Activated CD4-positive, alpha-beta T cell treated with anti-CD3 and anti-CD28 coated beads for 48 hours (primary cell): ENCODE measurements at places on chromosomes 2 and 18.

GRCh38 chr2:98294711-98295110 is 51.5 kb upstream of the CNGA3 start:
- no peak for DNase-seq

DNA sequence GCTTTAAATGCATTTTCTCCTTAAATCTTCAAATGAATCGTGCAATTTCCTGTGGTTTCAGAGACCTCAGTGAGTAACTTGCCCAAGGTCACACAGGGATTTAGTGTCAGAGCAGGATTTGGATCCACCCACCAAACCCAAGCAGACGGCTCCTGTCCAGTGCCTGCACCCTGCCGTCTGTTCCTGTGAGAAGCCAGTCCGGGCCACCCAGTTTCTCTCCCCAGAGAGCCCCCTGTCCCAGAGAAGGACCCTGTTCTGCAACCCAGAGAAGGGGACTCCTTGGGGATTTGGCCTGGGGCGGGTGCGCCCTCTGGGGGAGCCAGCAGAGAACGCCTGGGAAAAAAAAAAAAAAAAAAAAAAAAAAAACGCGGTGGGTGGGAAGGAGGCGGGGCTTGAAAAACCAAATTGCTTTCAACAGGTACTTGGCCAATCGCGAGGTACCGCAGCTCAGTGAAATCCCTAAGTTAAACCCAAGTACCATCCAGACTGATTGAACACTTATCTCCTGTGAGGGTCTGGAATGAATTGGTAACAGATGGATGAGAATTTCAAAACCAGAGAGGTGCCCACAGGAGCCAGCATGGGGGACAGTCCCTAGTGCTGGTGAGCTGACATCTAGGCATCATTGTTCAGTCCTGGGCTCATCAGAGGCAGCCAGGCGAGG is 30.9 kb upstream of the REEP1 start:
- peak; percentile 55 for DNase-seq

DNA sequence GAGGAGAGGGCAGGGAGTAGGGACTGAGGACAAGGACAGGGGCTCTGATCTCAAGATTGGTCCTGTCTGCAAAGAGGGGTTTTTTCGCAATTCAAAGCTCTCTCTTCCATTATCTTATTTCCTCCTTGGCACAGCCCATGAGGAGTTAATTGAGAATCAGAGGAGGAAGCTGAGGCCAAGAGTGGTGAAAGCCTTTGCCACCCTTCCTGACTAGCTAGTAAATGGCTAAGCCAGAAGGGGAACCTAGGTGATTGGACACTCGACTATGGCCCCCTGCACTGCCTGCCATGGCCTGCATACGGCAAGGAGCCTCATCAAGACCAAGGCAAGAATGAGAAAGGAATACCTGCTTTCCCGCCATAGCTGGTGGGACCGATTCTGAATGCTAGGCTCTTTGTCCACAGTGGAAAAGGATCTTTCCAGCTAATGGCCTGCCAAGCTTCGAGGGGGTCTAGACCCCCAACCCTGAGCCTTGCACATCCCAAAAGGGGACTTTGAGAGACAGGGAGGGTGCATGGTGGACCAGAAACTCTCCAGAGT is 237.9 kb downstream of the HAUS1 start:
- DNase-seq: no peak

- no peak for DNase-seq
These were observed 106.8 kb downstream of the NCKAP5 start for GRCh38 chr2:133461484-133461883.

DNA sequence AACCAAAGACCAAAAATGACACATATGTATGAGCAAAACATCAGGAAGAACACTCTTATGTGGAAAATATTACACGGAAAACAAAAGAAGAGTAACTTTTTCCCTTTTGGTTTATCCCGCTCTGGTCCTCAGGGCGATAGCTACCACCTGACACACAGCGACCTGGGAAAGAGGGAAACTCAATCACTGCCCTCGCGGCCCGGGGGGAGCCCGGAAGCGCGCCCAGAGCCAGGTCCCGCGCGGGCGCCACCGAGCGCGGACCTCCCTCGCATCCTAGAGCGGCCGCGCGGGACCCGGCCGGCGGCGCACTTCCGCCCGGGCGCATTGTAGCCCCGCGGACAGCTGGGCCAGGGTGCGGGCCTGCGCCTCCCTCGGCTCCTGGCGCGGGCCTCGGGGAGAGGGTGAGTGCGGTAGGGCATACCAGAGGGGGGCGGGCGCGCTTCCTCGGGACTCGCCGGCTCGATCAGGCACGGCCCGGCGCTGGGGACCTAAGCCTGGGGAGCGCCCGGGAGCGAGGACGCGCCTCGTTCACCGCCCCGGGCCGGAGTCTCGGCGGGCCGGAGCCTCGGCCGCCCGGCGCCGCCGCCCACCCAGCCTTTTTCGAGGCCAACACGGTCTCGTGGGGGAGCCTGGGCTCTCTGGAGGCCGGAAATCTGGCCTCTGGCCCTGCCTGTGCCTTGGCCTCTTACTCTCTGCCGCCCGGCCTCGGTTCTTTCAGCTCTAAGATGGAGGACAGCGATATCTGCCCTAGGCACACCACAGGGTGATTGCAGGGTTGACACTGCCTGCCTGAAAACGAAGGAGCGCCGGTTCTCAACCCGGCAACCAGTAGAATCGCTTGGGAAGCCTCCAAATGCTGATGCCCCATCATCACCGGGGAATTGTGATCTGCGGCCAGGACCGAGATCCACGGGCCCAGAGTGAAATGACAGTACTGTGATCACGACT is at the start of gene ELAC1:
ELAC1 (plus strand) TSS at position 327 of the 948 bp plus-strand sequence. CDS start 6,365 bp downstream, outside the sequence.
- peak; percentile 68 for DNase-seq

GRCh38 chr2:156294945-156295580 is 37.5 kb downstream of the NR4A2 start:
- DNase-seq: no peak

GRCh38 chr2:42232024-42232423 is 62.9 kb downstream of the EML4 start:
- DNase-seq: no peak

- no peak for DNase-seq
These were observed 257.8 kb upstream of the GALNT5 start for GRCh38 chr2:156999661-157000060.

GRCh38 chr18:55641486-55641885 is 53.5 kb upstream of the TCF4 start:
- no peak for DNase-seq

DNA sequence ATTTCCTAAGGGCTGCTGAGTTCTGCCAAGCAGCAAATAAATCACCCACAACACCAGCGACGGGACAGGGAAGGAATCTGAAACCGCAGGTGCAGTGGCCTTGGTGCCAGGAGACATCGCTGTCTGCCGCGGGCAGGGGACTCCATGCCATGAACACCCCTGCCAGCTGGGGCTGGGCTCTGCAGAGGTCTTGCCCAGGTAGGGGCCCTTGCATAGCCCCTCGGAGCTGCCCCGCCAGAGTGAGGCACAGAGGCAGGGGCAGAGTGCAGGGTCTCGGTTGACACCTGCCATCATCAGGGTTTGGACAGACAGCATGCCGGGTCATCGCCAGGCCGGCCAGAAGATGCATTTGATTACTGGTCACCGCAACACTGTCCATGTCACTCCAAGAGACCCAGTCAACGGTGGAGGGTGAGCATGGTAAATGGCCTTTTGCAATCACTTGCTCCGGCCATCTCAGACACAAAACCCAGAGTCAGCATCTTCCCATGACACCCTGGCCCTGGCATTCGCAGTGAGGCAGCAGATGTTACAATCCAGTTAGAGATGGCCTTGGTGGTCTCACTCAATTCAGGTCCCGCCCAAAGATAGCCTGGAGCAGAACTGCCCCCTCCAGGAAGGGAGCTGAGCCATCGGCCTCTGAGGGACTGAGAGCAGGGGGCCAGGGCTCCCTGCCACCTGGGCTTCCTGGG is 255.4 kb downstream of the NDUFA10 start:
- no peak for DNase-seq

GRCh38 chr18:44679914-44680272 is 795 bp upstream of the SETBP1 start:
- peak; percentile 60 for DNase-seq

- DNase-seq: no peak
These were observed 17.1 kb upstream of the SNED1 start for GRCh38 chr2:240981280-240981679.

DNA sequence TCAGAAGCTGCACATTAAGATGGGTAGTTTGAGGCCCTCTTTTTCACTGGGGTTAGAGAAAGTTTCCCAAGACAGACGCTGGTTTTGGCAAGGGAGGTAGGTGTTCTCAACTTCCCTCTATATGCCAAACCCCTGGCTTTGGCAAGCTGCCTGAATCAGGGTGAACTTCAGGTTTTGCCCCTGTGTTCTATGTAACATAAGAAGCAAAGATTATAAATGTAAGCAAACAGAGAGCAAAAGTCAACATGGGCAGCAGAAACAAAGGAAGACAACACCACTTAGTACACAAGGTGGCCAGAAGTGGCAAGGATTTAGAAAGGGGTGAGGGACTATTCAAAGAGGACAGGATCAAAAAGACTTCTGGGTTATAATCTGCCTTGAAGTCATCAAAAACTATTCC is 70.5 kb upstream of the TFCP2L1 start:
- DNase-seq: no peak

DNA sequence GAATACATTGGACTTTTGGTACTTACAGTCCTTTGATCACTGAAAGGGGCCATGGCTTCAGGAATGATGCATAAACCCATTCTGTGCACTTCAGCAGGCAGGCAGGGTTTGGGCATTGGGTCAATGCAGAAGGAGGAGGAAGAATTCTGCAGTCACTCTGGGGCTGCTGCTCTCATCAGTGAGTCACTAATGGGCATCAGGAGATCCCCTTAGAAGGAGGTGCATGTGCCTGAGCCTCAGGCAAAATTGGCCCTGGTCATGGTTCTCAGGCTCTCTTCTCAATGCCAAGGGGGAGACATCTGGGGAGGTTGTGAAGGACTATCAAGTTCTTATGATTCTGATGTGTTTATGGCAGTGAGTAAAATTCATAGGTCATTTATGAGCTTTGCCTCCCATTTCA is 52.0 kb upstream of the TNP1 start:
- DNase-seq: no peak

DNA sequence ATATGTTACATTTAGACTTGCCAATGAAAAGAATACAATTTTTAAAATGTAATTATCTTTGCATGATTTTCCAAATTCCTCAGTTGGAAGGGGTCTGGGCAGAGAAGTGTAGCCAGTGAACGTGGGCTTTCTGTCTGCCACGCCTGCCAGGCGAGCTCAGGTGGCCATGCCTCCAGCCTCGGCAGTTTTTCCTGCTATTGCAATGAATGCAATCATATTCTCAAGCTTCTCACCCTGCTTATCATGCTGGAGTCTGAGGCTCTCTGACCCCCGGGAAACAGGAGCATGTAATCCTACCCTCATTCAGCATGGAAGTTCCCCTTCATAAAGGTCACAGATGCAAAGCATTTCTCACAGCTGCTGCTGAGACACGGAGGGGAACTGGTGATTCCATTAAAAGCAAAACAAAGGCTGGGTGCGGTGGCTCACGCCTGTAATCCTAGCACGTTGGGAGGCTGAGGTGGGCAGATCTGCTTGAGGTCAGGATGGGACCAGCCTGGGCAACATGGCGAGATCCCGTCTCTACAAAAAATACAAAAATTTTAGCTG is 154.8 kb downstream of the MBP start:
- no peak for DNase-seq

DNA sequence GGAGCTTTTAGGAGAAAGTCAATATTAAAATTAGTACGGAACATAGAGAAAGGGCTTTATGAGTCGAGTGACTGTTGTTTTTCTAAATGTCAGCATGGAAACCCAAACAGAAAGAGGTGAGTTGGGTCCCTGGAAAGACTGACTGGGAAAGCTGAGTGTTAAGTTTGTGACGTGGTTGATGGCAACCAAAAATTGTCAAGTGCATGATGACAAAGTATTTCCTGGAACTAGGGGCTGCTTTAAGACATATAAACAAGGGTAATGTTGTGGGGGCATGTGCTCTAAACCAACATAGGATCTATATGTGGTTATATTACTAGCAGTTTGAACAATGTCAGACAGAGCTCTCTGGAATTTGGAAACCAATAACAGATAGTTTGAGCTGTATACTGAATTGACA is 50.9 kb upstream of the GPD2 start:
- DNase-seq: peak; percentile 31

DNA sequence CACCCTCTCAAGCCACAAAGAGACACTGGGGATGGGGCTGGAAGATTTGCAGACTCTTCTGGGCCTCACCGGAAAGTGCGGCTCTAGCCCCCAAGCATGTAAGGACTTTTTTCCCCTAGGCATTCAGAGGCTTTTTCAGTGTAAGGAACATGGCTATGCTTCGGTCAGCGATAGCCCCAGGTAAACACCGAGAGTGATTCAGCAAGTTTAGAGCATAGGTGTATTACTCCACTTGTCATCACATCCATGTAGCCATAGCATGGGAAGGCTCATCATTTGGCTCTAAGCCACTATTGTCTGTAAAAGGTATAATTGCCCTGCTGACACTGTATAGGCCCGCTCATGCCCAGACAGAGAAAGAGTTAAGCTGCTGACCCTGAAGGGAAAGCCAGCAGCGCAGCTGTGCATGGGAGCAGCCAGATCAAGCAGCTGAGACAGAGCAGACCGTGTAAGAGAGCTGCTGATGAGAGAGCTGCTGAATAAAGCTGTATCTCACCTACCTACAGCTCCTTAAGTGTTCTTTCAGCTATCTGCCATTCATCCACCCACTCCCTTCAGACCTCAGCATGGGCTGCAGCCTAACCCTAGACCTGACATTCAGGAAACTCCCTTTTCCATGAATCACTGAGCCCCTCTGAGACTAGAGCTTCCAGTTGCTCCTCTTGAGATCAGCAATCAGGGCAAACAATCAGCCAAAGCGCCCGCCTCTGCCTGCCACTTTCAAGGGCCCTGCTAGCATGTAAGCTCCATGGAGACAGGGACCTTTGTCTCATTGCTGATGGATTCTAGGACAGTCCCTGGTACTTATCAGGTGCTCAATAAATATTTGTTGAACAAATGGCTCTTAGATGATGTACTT is 25.5 kb downstream of the LGALSL start:
- no peak for DNase-seq

GRCh38 chr18:55161916-55162315 is 202.7 kb upstream of the CCDC68 start:
- no peak for DNase-seq

DNA sequence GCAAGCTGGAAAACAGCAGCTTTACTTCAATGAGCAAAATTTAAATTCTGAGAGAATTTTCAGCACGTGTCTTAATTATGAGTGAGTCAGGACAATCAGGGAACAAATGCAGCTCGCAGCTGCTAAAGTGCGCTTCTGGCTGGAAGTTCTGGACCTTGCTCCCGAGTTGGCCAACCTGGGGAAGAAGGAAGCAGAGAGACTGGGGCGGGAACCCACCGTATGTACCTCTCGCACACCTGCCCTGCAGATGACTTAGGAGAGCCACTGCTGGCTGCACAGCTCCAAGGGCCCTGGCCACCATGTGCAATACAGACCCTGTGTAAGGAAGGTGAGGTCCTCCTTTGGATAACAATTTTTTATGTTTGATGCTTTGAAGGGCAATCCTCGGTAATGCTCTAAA is 42.4 kb downstream of the REEP1 start:
- no peak for DNase-seq
